ENCODE measurements at places on chromosomes 16 and 17. TPM values are rescaled to one million over a fixed set of nuclear protein-coding genes. Genes with fewer than 3 reads are reported as not detected.

DNA sequence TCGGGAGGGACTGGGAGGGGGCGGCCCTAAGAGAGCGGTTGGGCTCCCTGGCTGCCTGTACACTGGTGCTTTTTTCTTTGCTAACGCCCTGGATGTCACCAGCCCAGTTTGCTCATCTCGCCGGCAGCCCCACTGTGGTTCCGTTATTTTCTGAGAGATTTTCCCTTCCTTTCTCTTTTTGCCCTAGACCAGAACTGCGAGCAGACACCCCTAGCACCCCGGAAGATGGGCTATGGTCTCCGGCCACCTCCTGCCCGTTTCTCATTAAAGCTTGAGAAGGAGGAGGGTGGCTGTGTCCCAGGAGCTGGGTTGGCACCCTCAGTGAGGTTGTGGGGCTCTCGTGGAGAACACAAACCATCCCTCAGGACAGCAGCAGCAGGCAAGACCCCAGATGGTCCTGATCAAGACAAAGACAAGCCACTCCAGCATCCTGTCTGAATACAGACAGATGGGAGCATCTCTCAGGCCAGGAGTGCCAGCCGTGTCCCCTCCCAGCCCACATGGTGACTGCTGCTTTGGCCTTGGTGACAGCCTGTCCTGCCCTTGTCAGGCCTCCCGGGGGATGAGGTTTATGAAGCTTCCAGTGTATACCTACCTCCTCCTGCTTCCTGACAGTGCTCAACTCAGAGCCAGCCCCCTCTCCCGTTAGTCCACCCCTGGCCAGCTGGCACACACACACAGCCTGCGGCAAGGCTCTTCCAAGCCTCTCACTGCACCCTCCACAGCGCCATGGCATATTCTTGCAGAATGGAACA, 77.2 kb downstream of the KCNJ12 start:
- DNase-seq, result no peak
- H3K4me3 ChIP-seq, result no peak overlapping the region
- no peaks in the 10 kb centered on the region for H3K36me3 ChIP-seq
- peaks cover 44% of the 10 kb centered on the region for H3K27me3 ChIP-seq

DNA sequence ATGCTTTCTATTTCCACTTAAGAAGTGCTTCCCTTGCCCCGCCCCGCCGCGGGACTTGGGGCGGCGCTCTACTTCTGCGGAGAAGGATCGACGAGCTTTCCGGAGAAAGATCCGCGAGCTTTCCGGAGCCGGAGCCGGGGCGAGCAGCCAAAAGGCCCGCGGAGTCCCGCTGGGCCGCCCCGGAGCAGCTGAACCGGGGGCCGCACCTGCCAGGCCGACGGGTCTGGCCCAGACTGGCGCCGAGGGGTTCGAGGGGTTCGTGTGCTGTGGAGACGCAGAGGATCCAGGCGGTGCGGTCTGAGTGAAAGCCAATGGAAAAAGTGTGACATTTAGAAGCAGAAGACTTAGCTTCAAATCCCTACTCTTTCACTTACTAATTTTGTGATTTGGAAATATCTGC, 50.8 kb downstream of the TBC1D26 start:
- H3K27ac ChIP-seq, result no peak overlapping the region
- H3K27me3 ChIP-seq, result peaks cover 16% of the 10 kb centered on the region
- no peaks in the 10 kb centered on the region for H3K4me1 ChIP-seq
- no peak overlapping the region for H3K4me3 ChIP-seq
- peak; percentile 10 for DNase-seq

DNA sequence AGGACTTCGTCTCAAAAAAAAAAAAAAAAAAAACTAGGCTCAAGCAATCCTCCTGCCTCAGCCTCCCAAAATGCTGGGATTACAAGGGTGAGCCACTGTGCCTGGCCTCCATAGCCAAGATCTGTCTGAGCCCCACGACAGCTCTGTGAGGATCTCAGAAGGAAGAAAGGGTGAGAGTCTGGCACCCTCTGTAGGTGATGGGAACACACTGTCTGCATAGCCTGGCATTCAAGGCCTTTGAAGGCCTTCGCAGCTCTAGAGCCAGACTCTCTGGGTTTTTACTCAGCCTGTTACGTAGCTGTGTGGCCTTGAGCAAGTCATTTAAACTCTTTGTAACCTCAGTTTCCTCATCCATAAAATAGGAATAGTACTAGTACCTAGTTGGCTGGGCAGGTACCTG, 6.3 kb upstream of the XPO6 start:
- no peaks in the 10 kb centered on the region for H3K4me1 ChIP-seq
- no peak overlapping the region for H3K27ac ChIP-seq
- DNase-seq, result peak; percentile 73
- H3K4me3 ChIP-seq, result no peak overlapping the region
- no peaks in the 10 kb centered on the region for H3K36me3 ChIP-seq
- H3K27me3 ChIP-seq, result no peaks in the 10 kb centered on the region

KRTAP4-3 gene
- total RNA-seq, result not detected

GRCh38 chr16:73143576-73144422, 95.9 kb upstream of the ZFHX3 start:
- H3K27me3 ChIP-seq, result peaks cover 5% of the 10 kb centered on the region
- DNase-seq, result no peak
- no peak overlapping the region for H3K4me3 ChIP-seq
- H3K36me3 ChIP-seq, result no peaks in the 10 kb centered on the region

KRTAP2-1 gene
- total RNA-seq, result not detected

GRCh38 chr16:69942099-69942491, 9.0 kb upstream of the CLEC18A start:
- no peaks in the 10 kb centered on the region for H3K4me1 ChIP-seq
- peaks cover 13% of the 10 kb centered on the region for H3K36me3 ChIP-seq
- no peaks in the 10 kb centered on the region for H3K27me3 ChIP-seq
- H3K27ac ChIP-seq, result no peak overlapping the region
- no peak overlapping the region for H3K4me3 ChIP-seq
- no peak for DNase-seq
